Fibroblast of skin of back (primary cell): ENCODE measurements at places on chromosomes 2 and 18.

GRCh38 chr2:27582129-27582694 is 630 bp upstream of the ZNF512 start:
- DNase-seq, result no peak

DNA sequence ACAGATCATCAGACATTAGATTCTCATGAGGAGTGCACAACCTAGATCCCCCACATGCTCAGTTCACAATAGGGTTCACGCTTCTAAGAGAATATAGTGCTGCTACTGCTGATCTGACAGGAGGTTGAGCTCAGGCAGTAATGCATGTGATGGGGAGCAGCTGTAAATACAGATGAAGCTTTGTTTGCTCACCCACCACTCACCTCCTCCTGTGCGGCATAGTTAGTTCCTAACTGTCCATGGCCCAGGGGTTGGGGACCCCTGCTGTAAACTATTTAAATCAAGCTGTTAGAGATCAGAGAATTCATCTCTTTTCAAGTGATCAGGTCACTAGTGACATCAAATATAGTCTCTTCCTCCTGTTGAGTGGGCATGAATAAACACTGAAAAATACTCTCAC is 88.8 kb upstream of the ACVR2A start:
- no peak for DNase-seq

DNA sequence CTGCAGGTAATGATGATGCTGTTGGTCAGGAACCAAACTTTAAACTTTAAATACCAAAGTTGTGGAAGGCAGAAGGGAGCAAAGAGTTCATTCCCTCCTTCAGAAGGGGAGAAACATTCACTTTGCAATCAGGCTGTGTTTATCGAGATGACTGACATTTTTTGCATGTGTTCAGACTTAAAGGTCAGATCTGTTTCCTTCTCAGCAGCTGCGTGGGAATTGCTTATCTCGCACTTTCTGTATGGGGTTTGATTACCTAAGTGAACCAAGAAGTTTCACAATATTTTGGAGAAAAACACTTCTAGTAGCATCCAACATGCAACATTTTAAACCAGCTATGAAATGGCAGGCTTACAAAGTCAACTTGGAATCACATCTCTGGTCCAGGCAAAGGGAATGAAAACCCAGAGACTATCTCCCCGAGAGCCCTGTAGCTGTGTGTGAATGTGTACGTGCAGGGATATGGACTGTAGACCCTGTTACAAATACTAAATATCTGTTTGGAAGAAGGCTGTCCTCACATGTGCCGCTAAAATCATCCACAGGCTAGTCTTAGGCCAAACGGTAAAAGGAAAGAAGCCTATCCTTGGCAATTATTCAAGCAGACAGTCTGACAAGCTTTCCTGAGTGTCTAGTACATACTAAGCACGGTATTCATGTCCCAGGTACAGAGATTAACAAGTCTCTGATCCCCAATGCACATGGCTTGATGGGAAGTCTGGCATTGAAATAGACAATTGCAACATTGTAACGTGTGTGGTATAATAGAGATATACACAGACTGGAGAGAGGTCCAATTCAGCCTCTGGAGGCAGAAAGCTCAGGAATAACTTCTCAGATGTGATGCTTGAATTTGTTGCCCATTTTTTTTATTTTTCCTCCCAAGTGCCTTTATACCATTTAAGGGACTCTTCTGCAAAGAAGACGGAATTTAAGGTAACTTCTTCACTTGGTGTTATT is 483.1 kb downstream of the DPP10 start:
- no peak for DNase-seq

- no peak for DNase-seq
These were observed 176.4 kb downstream of the ANKRD44 start for GRCh38 chr2:197134206-197134605.

GRCh38 chr2:39851651-39852110 is 72.6 kb upstream of the THUMPD2 start:
- no peak for DNase-seq

GRCh38 chr2:172103471-172104272 is 972 bp upstream of the DLX2 start:
- DNase-seq, result peak; percentile 81

- DNase-seq, result no peak
These were observed 56.3 kb upstream of the MAPRE3 start for GRCh38 chr2:26913999-26914658.

GRCh38 chr2:79660557-79660956 is 147.7 kb downstream of the CTNNA2 start:
- peak; percentile 3 for DNase-seq

GRCh38 chr2:102100371-102101096 is 42.0 kb upstream of the IL1R1 start:
- DNase-seq, result peak; percentile 64

GRCh38 chr2:45855374-45855773 is 203.9 kb downstream of the PRKCE start:
- no peak for DNase-seq

GRCh38 chr18:75065251-75066000 is 143.5 kb downstream of the PTGR3 start:
- DNase-seq, result no peak

GRCh38 chr2:79780781-79781180 is 267.9 kb downstream of the CTNNA2 start:
- no peak for DNase-seq

- DNase-seq, result peak; percentile 25
These were observed 10.9 kb downstream of the INPP4A start for GRCh38 chr2:98455494-98455976.

DNA sequence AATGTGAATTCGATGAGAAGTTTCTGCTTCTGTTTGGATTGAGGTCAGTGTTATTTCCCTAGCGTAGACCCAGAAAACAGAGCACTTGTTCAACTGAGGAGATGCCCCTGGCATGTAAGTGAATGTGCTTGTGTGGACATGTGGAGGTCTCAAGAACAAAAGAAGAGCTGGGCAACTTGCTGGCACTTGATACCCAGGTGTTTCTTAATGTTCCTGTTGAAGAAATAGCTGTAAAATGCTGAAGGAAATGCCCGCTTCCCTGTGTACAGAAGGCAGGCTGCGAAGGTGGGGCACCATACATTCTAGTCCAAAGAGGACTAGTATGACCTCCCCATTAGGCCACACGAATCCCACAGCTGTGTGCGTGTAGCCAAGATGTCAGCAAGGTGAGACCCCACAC is 9.8 kb upstream of the LBH start:
- no peak for DNase-seq

DNA sequence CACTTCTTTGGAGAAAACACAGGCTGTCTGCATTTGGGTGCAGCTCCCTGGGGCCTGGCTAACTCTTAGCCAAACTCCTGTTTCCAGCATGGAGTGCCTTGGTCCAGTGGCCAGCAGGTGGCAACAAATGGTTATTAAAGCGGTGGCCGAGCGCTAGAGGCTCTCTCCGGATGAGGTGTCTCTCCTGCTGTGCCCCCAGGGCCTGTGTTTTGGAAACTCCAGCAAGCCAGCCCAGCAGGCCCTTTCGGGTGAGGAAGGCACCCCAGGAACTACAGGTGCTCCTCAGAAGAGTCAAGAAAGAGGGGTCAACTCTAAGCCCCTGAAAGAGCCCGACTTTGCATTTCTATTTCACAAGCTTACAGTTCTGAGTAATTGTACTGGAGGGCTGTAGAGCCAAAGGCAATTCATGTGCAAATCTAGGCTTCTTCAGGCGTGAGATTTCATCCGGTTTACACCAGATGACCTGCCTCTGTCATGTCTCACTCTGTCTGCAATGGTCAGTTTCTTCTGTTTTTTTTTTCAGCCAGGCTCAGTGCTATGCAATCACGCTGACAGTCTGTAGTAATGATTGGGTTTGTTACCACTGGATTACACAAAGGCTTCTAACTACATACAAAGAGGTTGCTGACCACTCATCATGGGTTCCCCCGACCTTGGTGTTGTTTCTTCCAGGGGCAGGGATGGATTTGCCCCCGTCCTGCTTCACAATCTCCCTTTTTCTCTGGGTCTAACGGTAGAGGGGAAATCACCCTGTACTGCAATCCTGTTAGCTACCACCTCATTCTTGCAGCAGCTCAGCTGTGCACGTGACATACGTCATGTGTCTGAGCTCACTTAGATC is 7.6 kb upstream of the CHRNA1 start:
- DNase-seq, result peak; percentile 79
